Amniotic epithelial cell (primary cell): ENCODE measurements at places on chromosomes 3 and 15.

DNA sequence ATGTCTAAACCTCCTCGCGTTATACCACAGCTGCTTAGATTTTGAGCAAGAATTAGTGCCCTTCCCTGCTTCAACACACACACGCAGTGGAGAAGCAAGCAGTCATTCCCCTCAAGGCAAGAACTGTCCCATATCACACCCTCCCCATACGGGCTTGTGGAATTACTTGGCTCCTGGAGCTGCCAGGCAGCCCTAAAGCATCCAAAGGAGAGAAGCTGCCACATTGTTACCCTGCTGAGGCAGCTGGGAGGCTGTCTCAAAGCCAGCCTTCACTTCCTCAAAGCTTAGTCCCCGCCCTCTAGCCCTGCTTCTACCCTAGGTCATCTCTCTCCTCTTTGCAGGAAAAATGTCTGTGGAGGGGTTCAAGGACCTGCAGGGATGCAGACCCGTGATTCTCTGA is 153.4 kb downstream of the RORA start:
- no peak for DNase-seq

- DNase-seq = no peak
These were observed at the start of gene GRIP2 for GRCh38 chr3:14539742-14540491. TSS of gene GRIP2 (minus strand) at chr3:14540342. CDS start at chr3:14540308, 34 bp downstream.

DNA sequence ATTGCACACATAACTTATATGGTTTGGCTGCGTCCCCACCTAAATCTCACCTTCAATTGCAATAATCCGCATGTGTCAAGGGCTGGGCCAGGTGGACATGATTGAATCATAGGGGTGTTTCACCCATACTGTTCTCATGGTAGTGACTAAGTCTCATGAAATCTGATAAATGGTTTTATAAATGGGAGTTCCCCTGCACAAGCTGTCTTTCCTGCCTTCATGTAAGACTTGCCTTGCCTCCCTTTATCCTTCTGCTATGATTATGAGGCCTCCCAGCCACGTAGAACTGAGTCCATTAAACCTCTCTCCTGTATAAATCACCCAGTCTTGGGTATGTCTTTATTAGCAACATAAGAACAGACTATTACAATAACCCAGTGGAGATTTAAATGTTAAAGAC is 653.9 kb downstream of the ROBO1 start:
- no peak for DNase-seq

GRCh38 chr3:184345317-184346144 is 8.1 kb downstream of the FAM131A start:
- peak; percentile 49 for DNase-seq

DNA sequence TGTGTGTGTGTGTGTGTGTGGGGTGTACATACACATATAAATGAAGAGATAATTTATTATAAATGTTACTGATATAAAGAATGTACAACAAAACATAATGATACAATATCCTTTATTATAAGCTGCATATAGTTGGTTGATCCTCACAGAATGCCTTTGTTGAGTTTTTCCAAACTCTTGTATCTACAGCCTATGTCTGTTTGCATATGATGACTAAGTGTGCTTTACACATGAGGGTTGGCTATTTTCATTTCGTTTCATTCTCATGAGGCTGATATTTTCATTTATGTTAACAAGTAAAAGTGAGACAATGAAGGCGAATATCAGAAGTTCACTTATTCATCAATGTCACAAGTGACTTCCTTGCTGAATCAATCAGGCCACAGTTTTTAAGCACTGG is 45.1 kb downstream of the TM2D3 start:
- DNase-seq = no peak

DNA sequence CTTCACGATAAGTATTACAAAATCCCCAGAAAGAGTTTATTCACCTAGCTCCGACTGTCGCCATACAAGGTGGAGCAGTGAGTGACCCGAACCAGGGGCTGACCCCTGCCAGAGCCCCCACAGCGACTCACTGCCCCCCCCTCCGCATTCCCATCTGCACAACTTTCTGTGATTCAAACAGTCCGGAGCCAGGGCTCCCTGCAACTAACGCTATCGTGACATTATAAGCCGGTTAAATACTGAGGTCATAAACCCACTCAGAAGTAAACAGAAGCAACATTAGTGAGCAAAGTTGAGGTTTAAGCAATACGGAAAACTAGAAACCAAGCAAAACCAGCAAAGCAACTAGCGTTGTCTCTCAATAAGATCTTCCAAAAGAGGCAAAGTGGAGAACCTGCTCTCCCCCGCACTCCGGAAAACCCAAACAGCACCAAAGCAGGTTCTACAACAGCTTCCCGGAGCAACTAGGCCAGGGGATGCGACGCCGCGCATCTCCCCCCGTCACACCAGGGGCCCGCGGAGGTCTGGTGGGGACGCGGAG is 642 bp downstream of the SCAP start:
- peak; percentile 38 for DNase-seq

- DNase-seq = no peak
These were observed 78.7 kb downstream of the POLQ start for GRCh38 chr3:121467085-121467484.

DNA sequence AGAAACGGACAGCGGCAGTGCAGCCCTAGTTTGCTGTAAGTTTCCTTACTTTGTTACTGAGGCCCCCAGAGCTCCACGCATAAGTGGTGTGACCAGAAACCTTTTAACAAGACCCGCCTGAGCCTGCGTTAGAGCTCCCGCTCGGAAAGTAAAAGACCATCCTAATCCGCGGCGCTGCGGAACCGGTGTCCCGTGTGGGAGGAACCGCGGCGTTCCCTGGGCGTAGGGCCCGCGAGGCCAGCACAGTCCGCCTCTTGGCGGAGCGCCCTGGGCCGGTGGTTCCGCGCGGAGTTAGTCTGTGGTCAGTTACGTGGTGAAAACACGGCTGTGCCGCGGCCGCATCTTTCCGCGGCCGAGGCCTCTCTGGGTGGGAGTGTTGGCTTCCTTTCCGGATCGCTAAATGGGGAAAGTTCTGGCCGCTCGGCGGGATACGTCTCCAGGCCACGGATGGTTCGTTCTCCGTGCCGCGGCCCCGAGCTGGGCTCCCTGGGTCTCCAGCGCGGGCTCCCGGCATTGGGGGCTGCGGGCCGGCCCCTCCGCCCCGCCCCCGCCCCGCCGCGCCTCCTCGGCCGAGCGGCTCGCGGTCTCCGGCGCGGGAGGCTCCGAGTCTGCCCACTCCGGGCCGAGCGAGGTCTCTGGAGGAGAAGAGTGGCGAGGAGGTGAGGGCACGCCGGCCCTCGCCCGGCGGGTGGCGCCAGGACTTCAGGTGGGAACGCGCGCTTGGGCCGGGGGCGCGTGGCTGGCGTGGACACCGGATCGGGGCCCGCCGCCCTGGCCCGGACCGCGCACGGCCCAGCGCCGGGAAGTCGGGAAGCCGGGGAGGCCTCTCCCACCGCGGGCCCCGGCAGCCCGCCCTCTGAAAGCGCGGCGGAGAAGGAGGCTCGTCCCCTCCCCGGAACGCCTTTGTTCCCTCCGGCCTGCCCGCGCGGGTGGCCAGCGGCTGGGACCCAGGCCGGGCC is 754 bp downstream of the B3GNT5 start:
- DNase-seq = peak; percentile 71

DNA sequence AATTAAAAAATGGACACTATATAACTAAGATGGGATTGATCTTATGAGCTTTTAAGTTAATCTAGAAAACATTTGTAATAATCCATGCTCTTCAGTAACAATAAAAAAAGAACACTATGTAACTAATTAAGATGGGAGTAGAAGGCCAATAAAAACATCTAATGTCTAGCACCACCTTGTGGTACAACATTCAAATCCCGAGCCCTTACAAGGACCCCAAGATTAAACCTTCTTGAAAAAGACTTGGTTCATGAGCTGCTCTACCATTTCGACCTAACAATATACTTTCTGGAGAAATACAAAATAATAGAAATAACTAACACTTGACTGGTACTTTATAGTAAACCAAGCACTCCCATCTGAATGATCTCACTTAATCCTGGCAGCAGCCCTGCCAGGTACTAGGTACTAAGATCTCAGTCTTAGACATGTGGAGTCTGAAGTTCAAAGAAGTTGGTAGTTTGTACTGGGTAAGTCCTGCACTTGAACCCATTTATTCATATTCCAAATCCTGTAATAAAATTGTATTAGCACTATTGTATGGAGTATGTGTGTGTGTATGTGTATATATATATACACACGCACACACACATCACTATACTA is 21.8 kb downstream of the METTL6 start:
- DNase-seq = peak; percentile 67

- no peak for DNase-seq
These were observed 7.1 kb downstream of the CSPG5 start for GRCh38 chr3:47571391-47572175.

- DNase-seq = no peak
These were observed 229.0 kb downstream of the MAGI1 start for GRCh38 chr3:65809641-65810150.
